Activated naive CD4-positive, alpha-beta T cell treated with Interleukin-2 at 50 U/mL for 16 hours (primary cell): ENCODE measurements at places on chromosomes 13 and 19.
A peak's percentile ranks its signal among the peaks of the same experiment; 100 is the strongest.

DNA sequence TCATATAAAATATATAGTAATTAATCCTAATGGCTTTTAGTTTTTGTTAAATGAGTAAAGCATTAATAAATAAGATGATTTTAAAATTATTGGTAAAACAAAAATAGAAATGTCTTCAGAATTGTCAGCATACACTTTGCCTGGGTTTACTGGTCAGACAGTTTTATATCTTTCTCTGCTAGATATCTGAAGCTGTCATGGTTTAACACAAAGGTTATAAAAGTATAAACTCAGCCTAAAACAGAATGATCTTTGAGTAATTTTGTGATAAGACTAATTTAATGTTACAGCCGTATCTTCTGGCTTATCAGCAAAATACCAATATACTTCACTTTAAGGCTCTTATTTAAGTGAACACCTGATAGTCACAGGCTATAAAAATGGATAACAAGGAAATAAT is 17.8 kb upstream of the NAA16 start:
- DNase-seq, result no peak

DNA sequence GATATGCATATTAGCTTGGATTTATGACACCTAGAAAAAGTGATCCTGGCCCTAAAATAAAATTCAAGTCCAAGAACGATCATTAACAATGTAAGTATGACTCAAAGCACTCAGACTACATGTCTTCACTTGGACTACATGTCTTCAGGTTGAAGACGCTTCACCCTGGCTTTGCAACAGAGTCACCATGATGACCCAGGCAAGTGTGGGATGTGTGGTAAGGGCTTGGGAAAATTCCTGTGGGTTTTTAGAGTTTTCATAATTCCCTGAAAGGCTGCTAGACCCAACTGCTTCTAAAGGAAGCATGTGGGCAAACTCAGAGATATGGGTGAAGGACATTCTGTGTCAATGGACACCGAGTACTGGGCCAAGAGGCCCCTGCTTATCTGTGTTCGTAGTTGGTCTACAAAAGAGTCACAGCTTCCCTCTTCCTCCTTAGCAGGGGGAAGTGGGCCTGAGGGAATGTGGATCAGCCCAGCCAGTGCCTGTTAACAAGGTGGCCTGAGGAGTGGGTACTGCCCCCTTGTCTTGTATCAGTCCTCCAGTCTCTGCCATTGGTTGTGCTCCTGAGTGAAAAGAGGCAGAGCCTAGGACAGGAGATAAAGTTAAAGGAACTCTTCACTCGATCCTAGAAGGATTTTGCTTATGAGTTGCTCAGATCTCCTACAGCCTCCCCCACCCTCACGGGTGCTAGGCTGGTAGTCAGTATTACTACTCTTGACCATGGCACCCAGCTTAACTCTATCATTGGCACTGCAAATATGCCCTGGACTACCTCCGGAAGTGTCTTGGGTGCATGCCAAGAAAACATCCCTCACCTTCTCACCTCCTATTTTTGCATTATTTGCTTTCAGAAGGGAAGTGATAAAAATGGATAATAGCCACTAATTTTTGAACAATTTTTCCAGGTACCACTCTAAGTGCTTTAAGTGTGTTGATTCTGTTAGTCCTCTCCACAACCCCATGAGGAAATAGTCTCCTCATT is 406.3 kb downstream of the COG6 start:
- no peak for DNase-seq

DNA sequence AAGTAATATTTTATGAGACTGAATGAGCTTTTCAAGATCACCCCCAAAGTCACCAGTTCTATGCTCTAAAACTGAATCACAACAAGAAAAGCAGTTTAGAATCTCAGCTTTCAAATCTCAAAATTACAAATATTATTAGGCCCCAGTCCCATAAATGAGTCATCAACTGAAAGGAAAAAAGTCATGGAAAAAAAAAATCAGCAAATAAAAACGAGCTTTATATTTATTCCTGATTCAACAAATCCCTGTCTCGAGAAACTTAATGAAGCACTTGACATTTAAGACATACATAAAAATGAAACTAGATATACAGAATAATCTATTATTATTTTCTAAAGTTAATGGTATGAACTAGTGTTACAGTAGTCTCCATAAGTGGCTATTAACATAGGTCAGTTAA is 203.0 kb downstream of the DIAPH3 start:
- no peak for DNase-seq

- DNase-seq, result no peak
These were observed 223.6 kb downstream of the TM9SF2 start for GRCh38 chr13:99724633-99725517.

GRCh38 chr19:11767633-11768133 is 883 bp downstream of the ZNF441 start:
- DNase-seq, result peak; percentile 30

GRCh38 chr19:37669450-37669914 is 14.2 kb upstream of the ZFP30 start:
- DNase-seq, result no peak
